ENCODE measurements at places on chromosomes 6 and 20.

GRCh38 chr20:63089051-63089907 lies 82.5 kb upstream of the BHLHE23 start:
- DNase-seq: no peak

- peak; percentile 86 for DNase-seq
Observed at GRCh38 chr6:109305028-109305427, 77.2 kb downstream of the CD164 start.

GRCh38 chr6:169385237-169385880 lies 131.7 kb upstream of the THBS2 start:
- DNase-seq: no peak

GRCh38 chr6:129212081-129212480 lies 329.1 kb downstream of the LAMA2 start:
- no peak for DNase-seq

DNA sequence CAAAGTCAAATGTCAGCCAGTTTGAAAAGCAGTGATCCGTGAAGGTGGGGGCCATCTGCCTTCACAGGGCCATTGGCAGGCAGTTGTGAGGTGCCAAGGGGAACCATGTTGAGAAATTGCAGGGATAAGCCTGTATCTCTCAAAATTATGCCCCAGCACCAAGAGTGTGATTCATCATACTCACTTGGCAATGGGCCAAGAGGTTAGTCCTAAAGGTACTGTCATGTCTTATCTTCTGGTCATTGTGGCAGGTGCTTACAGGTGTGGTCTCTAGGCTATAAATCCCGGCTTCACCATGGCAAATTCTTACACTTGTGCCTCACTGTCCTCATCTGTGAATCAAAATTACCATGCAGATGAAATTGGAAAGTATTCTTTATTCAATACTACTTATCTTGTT lies 150.7 kb upstream of the LAMP5 start:
- DNase-seq: no peak

DNA sequence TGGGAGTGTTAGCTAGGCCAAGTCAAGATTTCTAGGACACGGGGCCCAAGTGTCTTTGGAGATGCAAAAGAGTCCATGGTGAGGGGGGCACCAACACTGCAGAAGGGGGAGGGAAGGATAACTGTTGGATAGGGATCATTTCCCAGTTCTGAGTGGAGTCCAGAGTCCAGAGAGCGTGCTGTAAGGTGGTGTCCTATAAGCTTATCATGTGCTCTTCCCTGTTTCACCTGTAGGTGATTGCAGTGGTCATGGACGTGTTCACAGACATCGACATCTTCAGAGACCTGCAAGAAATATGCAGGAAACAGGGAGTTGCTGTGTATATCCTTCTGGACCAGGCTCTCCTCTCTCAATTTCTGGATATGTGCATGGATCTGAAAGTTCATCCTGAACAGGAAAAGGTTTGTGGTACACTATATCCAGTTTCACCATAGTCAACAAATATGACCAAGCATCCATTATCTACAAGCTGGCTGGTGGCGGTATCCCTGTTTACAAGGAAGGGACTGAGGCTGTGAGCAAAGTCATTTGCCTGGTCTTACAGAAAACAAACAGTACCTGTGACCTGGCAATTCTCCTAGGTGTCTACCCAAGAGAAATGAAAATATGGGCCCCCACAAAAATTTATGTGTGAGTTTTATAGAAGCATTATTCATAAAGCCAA lies 15.6 kb downstream of the FAM83D start:
- DNase-seq: no peak

DNA sequence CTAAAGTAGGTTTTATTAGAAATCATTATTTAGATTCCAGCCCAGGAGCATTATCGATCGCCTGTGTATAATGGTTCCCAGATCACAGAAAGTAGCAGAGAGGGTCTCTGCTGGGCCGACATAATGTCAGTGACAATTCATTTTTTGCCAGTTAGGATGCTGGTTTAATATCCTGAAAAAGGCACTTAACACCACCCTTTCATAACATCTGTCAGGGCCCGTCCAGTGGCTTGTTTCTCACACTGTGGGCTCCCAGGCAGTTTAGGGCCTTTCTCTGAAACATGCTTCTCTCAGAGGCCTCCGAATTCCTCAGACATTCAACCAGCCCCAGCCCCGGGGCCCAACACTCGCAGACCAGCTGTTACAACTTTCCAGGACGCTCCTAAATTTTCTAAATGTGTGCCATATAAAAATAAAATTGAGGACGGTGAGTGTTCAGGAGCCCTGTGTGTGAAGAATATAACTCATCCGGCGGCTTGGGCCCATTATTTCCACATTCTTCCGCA lies 108.6 kb upstream of the EYA4 start:
- no peak for DNase-seq

- DNase-seq: peak; percentile 40
Observed at GRCh38 chr6:56649053-56649769, 6.5 kb upstream of the DST start.

DNA sequence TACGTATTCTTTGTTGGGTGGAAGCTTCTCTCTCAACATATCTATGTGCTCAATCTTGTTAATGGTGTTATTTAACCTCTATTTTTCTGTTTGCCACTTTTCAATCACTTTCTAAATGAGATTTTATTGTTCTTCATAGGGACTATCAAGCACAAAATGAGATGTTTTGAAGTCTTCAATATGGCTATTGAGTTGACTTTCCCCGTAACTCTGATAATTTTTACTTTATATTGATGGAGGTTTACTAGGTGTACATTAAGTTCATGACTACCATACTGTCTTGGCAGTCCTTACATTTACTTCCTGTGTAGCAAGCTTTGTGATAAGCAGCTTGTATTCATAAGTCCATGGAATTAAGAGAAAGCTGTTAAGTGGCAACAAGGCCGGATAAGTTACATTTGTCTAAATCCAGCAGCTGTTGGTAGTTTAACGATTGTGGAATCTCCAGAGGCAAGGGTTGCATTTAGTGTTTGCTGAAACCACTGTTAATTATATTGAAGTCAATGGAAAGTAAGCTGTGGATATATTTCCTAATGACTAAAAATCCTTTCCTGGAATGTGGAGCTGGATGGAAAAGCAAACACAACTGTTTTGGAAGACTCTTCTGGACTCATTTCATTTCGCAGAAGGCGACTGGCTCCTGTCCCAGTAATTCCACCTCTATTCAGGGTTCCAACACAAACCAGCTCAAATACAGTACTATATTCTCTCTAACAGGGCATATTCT lies 57.3 kb upstream of the SMIM29 start:
- peak; percentile 40 for DNase-seq

GRCh38 chr6:74458536-74458935 lies 747.3 kb downstream of the COL12A1 start:
- no peak for DNase-seq

DNA sequence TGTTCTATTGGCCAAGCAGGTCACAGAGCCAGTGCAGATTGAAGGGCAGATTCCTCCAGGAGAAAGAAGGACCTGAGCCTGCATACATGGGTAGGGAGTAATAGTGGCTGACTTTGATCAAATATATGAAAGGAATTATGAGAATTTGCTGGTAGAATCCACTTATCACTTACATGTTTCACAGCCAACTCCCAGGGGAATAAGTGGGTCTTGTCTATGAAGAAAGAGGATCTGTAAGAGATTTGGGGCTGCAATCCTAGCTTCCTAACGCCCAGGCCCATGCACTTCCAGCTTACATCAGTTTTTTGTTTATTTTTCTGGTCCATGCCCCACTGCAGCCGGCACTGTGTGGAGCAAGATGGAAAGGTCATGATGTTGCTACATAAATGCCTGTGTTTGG lies 107.9 kb upstream of the SYNDIG1 start:
- DNase-seq: no peak

GRCh38 chr6:3422435-3423070 lies 34.3 kb downstream of the SLC22A23 start:
- no peak for DNase-seq

- no peak for DNase-seq
Observed at GRCh38 chr6:156995502-156995901, 218.3 kb downstream of the ARID1B start.

DNA sequence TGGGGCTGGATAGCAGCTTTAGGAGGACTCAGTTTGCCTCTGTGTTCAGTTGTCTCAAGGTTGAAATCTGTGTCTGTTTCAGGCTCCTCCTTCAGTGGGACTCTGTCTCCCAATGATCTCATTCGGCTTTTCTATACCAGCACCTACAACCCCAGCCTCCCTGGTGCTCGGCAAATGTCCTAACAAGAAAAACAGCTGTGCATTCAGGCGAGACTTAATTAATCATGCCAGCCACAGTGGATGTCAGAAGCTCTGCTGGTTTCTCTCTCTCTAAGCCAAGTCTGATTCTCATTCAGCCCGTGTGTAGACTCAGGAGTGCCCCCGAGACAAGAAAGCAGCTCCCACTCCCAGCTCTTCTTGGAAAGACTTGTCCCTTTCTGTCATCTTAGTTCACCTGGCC lies 46.8 kb downstream of the SUN5 start:
- DNase-seq: no peak

DNA sequence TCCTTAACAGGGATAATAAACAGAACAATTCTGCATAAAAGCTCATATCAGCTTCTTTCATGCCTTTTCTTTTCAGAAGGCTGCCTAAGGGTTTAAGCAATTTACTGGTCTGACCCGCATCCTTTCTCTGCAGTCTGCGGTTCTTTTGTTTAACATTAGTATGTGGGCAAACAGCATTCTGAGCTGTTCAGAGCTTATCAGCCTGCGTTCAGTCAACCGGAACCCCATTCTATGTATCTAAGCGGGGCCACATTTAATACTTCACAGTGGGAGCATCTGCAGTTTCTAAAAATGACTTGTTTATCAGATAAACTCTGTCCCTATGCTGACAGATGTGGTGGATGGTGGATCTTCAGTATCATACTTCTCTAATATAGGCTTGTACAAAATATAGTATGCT lies 758.9 kb upstream of the MMS22L start:
- DNase-seq: no peak

GRCh38 chr6:118198746-118199145 lies 291.7 kb downstream of the SLC35F1 start:
- no peak for DNase-seq

- peak; percentile 63 for DNase-seq
Observed at GRCh38 chr6:31001281-31001888, 8.9 kb upstream of the MUC22 start.

DNA sequence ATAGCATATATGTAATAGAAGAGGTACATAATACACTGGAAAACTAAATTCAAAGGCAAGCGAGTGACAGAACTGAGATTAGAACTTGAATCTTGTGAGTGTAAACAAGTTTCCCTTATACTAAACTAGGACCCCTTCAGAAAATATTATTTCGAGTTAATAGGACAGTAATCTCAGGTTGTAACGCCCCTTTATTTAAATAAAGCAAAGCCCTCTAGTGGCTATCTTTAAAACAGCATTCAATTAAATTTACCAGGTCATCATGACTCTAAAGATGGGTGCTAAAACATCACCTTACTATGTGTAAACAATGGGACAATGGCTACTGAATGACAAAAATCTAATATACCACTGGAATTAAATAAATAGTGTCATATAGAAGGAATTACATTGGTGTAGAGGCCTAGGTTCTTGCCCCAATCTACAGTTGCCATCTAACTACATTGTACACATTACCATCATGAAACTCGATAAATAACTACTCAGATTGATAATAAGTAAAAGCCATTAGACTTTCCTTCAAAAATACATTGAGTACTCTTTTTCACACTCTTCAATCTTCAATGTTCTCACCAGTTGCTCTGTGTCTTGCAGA lies 255.4 kb upstream of the IRAK1BP1 start:
- peak; percentile 19 for DNase-seq

DNA sequence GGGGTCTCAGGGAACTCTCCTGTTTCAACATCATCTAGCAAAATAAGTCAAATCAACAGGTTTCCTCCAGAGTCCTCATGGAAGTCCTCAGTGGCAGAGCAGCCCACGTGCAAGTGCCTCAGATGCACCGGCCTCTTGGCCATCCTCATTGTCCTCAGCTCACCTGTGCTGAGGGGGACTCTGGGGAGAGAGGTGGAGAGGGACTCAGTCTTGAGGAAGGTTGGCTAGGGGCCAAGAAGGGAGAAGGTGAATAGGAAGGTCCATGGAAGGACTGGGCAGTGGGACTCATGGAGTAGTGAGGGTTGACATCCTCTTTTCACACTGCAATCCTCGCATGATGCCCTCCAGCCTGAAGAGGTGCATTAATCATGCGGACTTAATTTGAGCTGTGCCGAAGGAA lies 77.9 kb upstream of the DUSP22 start:
- DNase-seq: no peak

DNA sequence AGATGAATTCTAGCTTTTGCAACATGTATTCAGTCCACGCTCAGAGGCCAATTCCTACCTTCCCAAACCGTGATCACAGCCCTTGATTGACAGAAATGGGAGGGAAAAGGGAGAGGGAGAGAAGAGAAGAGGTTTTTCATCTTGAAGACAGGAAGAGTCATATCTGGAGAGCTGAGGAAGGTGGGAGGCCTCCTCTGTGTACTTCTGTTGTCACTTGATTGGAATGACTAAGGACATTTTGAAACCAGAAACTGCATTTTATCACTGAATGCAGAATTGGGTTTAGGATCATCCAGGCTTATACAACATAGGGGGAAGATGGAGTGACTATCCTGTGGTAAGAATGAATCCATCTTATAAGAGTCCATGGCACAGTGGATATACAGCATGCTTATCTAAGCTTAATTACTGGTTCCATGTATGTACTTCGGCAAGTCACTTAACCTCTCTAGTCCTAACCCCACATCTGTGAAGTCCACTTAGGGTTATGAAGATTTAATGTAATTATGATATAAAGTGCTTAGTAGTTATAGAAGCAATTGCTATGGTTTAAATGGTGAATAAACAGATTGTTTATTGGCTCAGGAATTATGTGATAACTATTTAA lies 144.0 kb downstream of the BCKDHB start:
- no peak for DNase-seq

GRCh38 chr6:113741651-113742050 lies 115.5 kb upstream of the MARCKS start:
- DNase-seq: no peak

GRCh38 chr20:62063315-62063980 lies 2.2 kb downstream of the TAF4 start:
- DNase-seq: no peak

DNA sequence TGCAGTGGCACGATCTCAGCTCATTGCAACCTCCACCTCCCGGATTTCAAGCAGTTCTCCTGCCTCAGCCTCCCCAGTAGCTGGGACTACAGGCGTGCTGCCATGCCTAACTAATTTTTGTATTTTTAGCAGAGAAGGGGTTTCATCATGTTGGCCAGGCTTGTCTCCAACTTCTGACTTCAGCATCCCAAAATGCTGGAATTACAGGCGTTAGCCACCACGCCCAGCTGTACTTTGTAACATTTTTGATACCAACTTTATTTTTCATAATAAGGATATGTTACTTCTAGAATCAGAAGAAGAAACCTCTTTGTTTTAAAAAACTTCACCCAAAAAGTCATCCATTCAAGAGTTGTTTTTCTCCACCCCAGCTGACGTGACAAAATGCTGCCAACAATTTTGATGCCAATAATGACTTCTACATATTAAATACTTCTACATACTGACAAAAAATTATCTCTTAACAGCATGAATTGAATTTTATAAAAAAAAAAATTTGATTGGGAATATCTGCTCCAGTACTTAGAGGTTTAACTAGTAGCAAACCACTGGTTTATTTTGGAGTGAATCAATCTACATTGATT lies 22.5 kb upstream of the PRIM2 start:
- no peak for DNase-seq

Measured in common myeloid progenitor, CD34-positive (primary cell).